ENCODE measurements at places on chromosomes 5 and 9. TPM values are rescaled to one million over a fixed set of nuclear protein-coding genes. Genes with fewer than 3 reads are reported as not detected.

Gene LRRC14B
- 13.7 TPM for total RNA-seq

Gene GALT
- total RNA-seq, result 64.3 TPM

Gene SLC36A3
- not detected for total RNA-seq

Gene LTC4S
- total RNA-seq, result 1.5 TPM

Gene CDKN2B
- 0.29 TPM for total RNA-seq

Gene SLC4A9
- total RNA-seq, result 21.8 TPM

Gene ENHO
- total RNA-seq, result 0.41 TPM

Gene LHX6
- 3.0 TPM for total RNA-seq
